H9 (cell line): ENCODE measurements at places on chromosomes 1 and 21. TPM values are rescaled to one million over a fixed set of nuclear protein-coding genes. Genes with fewer than 3 reads are reported as not detected.

GRCh38 chr1:180586671-180587155 is 27.9 kb downstream of the OVAAL start:
- no peak for DNase-seq

Gene HFM1
- 2.1 and 2.4 TPM in 2 replicates for total RNA-seq

- DNase-seq: peak; percentile 61
Observed at GRCh38 chr1:228471762-228472398, 15.3 kb upstream of the RNF187 start.

Gene PBX1
- total RNA-seq: 133 and 142 TPM in 2 replicates
